ENCODE measurements at places on chromosomes 5 and 9.

GRCh38 chr9:95296761-95297160 lies 20.7 kb downstream of the FANCC start:
- no peak for DNase-seq

GRCh38 chr9:99569840-99570239 lies 251.8 kb upstream of the NR4A3 start:
- no peak for DNase-seq

- no peak for DNase-seq
Observed at GRCh38 chr5:7857926-7858632, 7.1 kb upstream of the CFAP90 start.

GRCh38 chr9:32500768-32501167 lies 25.2 kb downstream of the RIGI start:
- DNase-seq: no peak

GRCh38 chr5:169521366-169521983 lies 62.1 kb upstream of the SPDL1 start:
- DNase-seq: no peak

- peak; percentile 66 for DNase-seq
Observed at GRCh38 chr9:126301985-126302603, 24.5 kb upstream of the MVB12B start.

DNA sequence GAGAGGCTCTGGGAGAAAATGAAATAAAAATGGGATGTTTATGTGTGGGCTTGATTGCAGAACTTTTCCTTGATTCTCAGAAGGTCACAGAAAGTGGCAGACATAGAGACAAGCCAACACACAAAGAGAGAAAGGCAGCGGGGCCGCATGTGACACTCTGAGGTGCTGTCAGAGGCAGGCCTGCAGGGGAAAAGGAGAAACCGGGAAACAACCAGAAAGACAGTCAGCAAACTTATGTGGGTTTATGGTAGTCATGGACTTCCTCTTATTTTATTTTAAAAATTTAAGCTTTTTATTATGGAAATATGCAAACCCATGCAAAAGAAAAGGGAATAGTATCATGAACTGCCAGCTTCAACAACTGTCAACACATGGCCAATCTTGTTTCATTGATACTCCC lies 16.3 kb upstream of the IGFBPL1 start:
- no peak for DNase-seq

- peak; percentile 65 for DNase-seq
Observed at GRCh38 chr9:38423973-38424843, at the start of gene IGFBPL1. TSS of gene IGFBPL1 (minus strand) at chr9:38424454. CDS start at chr9:38424424, 30 bp downstream.

GRCh38 chr5:142926549-142926948 lies 156.4 kb downstream of the ARHGAP26 start:
- no peak for DNase-seq

Data from ascending aorta (tissue), 2 donors.